Smooth muscle cell of the umbilical artery (primary cell): ENCODE measurements at places on chromosomes 4 and X. TPM values are rescaled to one million over a fixed set of nuclear protein-coding genes. Genes with fewer than 3 reads are reported as not detected.

FHDC1 gene
- total RNA-seq: 0.28 and 0.30 TPM in 2 replicates

LRBA gene
- total RNA-seq: 49.0 and 59.7 TPM in 2 replicates

GAB1 gene
- total RNA-seq: 5.3 and 8.2 TPM in 2 replicates

LRP2BP gene
- total RNA-seq: 0.55 and 0.89 TPM in 2 replicates

KLHL34 gene
- total RNA-seq: not detected in 2 replicates

NPY2R gene
- total RNA-seq: not detected in 2 replicates

C4orf17 gene
- total RNA-seq: not detected in 2 replicates

TMEM150C gene
- total RNA-seq: 0.23 and 0.30 TPM in 2 replicates

PAGE1 gene
- not detected in 2 replicates for total RNA-seq

TMEM271 gene
- not detected in 2 replicates for total RNA-seq

JADE1 gene
- 12.5 and 24.9 TPM in 2 replicates for total RNA-seq

LDOC1 gene
- 3.9 and 8.4 TPM in 2 replicates for total RNA-seq

NLRP2B gene
- not detected in 2 replicates for total RNA-seq

RNF150 gene
- total RNA-seq: 1.0 and 2.4 TPM in 2 replicates

NDUFC1 gene
- 22.3 and 31.0 TPM in 2 replicates for total RNA-seq

JAKMIP1 gene
- total RNA-seq: 0.30 TPM in 1 of 2 replicates, not detected in the other

MAGEB17 gene
- total RNA-seq: not detected in 2 replicates

SLC25A31 gene
- total RNA-seq: 0.09 TPM in 1 of 2 replicates, not detected in the other

CXCL3 gene
- 6.5 and 11.9 TPM in 2 replicates for total RNA-seq

AMTN gene
- total RNA-seq: not detected in 2 replicates

CCNG2 gene
- 33.8 and 57.0 TPM in 2 replicates for total RNA-seq

P2RY8 gene
- total RNA-seq: under 0.01 TPM in 1 of 2 replicates, not detected in the other

GAGE12E gene
- total RNA-seq: not detected in 2 replicates

MAGEB2 gene
- not detected in 2 replicates for total RNA-seq

AR gene
- total RNA-seq: 0.89 and 2.1 TPM in 2 replicates

GRIA3 gene
- total RNA-seq: 25.1 and 25.8 TPM in 2 replicates

GIMD1 gene
- total RNA-seq: not detected in 2 replicates

KLHL5 gene
- 184 and 202 TPM in 2 replicates for total RNA-seq

PLAC8 gene
- not detected in 2 replicates for total RNA-seq

MAGEE2 gene
- not detected in 2 replicates for total RNA-seq

TLR10 gene
- total RNA-seq: not detected in 2 replicates

LAMTOR3 gene
- total RNA-seq: 44.1 and 49.6 TPM in 2 replicates

CD38 gene
- under 0.01 TPM in 1 of 2 replicates, not detected in the other for total RNA-seq

MAGEA11 gene
- not detected in 2 replicates for total RNA-seq

CT55 gene
- not detected in 2 replicates for total RNA-seq

DDIT4L gene
- total RNA-seq: 2.6 and 2.7 TPM in 2 replicates

CENPVL3 gene
- total RNA-seq: not detected in 2 replicates

ENPEP gene
- total RNA-seq: 0.30 and 3.1 TPM in 2 replicates

KCND1 gene
- total RNA-seq: 0.89 and 2.6 TPM in 2 replicates

ARHGAP36 gene
- total RNA-seq: not detected in 2 replicates

CT45A6 gene
- total RNA-seq: not detected in 2 replicates

MUC7 gene
- not detected in 2 replicates for total RNA-seq

PNCK gene
- total RNA-seq: 0.59 and 0.92 TPM in 2 replicates

KCNIP4 gene
- not detected in 2 replicates for total RNA-seq

RNF128 gene
- 9.2 and 29.3 TPM in 2 replicates for total RNA-seq

TRIM60 gene
- total RNA-seq: not detected in 2 replicates

LONRF3 gene
- total RNA-seq: 0.28 and 0.59 TPM in 2 replicates

FGA gene
- not detected in 2 replicates for total RNA-seq

CWH43 gene
- total RNA-seq: not detected in 2 replicates

SH3RF1 gene
- total RNA-seq: 14.6 and 39.8 TPM in 2 replicates

BMX gene
- total RNA-seq: 0.23 and 0.30 TPM in 2 replicates

STIM2 gene
- total RNA-seq: 8.3 and 8.4 TPM in 2 replicates

GAGE1 gene
- total RNA-seq: not detected in 2 replicates
